T-helper 2 cell (primary cell): ENCODE measurements at places on chromosomes 2 and 18.
A peak's percentile ranks its signal among the peaks of the same experiment; 100 is the strongest.

DNA sequence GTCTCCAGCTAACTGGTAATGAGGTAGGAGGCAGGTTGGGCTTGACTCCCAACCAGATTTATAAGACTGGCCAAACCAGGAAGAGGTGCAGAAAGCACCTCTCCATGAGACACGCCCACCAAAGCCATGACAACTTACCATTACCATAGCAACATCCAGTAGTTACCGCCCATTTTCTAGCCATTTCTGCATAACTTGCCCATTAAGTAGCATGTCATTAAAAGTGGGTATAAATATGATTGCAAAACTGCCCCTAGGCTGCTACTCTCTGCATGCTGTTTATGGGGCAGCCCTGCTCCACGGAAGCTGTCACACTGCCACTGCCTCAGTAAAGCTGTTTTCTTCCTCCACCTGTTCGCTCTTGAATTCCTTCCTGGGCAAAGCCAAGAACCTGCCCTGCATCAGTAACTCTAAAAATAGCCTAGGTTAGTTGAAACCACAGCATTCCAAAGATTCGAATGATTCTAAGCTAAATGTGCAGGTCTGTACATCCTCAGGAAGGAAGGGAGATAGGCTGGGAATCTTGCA, 131.9 kb downstream of the ATL2 start:
- no peak for DNase-seq

- DNase-seq, result no peak
Measured at GRCh38 chr2:25692143-25692542, 18.8 kb upstream of the DTNB start.

DNA sequence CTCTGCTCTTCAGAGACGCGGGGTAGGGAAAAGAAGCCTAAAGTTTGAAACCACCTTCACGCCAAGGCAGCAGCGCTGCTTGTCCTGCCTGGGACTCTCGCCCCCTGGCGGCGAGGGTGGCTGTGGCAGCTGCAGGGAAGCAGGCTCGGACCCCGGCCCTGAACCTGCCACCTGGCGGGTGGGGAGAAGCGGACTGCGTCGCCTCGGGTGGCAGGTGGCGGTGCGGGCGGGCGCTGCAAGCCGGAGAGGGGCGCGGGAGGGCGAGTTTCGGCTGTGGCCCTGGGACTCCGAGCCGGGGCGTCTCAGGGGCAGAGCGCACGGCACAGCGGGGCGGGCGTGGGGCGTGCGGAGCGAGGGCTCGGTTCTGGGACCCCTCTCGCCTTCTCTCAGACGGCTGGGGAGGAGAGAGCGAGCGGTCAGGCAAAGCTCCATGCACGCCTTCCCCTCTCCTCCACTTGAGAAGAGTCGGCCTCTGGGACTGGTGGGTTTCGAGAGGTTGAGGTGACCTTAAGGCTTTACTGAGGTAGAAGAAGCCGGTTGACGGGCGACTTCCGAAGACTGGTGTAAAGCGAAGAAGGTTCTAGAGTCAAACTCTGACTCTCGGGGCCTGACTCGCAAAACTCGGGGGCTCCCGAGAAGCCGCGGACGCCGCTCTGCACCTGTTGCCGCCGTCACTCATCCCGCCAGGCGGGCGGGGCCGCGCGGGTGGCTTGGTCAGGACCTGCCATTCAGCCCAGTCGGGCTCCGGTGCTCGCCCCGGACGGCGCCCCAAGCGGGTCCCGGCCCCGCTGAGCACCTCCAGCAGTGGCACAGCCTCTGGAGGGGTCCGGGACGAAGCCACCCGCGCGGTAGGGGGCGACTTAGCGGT, 1.1 kb upstream of the BOLL start:
- peak; percentile 20 for DNase-seq

GRCh38 chr2:237858294-237859081, 935 bp upstream of the RAMP1 start:
- DNase-seq, result no peak

DNA sequence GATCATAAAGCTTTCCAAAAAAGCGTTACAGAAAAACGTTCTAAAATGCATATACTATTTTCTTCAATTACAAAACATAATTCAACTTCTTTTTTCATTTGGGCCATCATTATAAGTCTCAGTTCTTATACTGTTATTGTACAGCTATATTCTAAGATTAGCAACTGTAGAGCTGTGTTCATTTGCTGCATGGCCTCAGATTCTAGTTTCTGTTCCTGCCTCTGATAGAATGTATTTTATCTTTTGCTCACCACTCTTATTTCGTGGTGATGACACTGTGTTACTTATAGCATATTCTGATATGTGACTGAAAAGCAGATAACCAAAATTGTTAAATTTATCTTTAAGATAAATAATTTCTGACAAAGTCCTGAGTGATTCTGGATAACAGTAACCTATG, 67.2 kb downstream of the PTRHD1 start:
- no peak for DNase-seq

DNA sequence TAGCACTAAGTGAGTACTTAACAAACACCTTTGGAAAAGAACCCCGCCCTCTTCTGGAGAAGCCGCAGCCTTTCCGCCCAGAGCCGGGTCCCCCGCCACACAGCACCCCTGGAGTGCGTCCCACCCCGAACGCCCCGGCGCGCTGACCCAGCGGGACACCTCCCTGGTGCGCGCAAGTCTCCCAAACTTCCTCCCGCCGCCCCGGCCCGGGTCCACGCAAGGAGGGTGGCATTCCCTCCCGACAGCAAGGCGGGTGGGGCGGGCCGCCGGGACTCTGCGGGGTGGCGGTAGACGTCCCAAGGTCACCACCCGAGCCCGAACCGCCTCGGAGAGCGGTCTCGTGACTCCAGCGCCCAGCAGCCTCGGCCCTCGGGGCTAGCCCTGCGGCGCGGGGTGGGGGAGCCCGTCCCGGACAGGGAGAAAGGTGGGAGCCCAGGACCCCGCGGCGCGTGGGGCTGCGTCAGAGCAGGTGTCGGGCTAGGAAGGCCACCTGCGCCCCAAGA, 598 bp downstream of the CCDC93 start:
- peak; percentile 26 for DNase-seq

DNA sequence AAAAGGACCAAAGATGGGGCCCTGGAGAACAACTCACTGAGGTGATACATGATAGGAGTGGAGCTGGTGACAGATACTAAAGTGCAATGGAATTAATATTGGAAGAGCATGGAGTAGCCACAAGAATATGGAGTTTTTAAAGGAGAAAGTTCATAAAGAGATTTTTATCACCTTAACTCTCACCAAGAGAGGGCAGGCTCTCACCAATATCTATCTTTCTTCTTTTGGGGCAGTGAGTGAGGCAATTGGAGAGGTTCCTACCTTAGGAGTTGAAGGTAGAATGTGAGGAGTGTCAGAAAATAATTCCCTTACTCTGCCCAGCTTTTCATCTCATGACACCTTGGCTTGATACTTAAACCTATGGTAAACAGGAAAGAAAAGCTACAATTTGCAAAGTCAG, 233.7 kb upstream of the CWC22 start:
- DNase-seq, result no peak

GRCh38 chr2:74690571-74690970, 36.5 kb downstream of the SEMA4F start:
- DNase-seq, result no peak

DNA sequence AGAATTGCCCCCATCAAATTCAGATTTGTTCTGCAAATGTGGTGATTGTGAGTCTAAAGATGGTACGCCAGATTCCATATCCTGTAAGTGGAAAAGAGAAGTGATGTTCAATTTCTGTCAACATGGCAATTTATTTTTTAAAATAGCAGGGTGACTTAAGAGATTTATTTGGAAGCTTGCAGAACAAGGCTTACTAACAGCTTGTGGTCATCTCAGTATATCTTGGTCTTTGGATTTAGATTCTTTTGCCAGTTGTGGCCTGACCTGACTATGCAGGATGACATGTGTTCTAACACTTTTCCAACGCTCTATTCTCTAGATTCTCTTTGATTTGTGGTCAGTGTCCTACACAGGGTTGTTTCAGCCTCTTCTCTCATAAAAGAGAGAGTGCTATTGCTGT, 74.4 kb downstream of the MAP3K20 start:
- DNase-seq, result no peak

- DNase-seq, result no peak
Measured at GRCh38 chr2:68565858-68566257, 77.5 kb upstream of the PROKR1 start.

- no peak for DNase-seq
Measured at GRCh38 chr2:143759455-143759854, 630.2 kb downstream of the ARHGAP15 start.

DNA sequence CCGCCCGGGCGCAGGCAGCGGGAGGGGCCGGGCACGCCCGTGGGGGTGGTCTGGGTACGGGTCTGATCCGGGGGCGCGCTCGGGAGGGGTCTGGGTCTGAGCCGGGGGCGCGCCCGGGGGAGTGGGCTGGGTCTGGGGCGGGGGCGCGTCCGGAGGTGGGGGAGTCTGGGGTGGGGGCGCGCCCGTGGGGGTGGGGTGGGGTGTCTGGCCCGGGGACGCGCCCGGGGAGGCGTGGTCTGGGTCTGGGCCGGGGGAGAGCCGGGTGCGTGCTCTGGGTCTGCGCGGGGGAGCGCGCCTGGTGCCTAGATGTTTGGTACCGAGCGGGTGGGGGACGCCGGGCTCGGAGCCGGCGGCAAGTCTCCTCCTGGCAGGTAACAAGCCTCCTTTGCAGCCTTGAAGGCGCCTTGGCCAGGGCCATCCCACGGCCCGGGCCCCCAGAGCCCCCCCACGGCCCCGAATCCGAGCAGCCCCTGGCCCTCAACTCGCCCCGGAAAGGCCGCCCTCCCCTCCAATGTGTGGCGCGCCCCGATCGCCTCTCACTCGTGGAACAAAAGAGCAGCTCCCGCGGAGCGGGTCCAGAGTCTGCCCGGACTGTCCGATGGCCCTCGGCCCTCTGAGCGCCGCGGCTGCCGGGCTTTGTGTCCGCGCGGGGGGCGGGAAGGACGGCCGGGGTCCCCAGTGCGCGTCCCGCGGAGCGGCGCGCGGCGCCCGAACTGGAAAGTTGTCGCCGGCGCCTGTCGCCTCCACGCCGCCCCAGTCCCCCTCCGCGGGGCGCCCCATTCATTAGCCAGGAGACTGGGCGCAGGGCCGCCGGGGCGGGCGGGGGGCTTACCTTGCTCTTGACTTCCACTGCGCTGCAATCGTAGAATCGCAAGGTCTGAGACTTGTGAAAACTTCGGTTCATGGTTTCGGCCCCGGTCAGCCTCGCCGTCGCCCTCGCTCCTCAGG, 595 bp downstream of the PARD6G start:
- no peak for DNase-seq

- DNase-seq, result no peak
Measured at GRCh38 chr18:53948991-53949390, 275.5 kb downstream of the MBD2 start.

- DNase-seq, result no peak
Measured at GRCh38 chr2:153373510-153374279, 104.9 kb downstream of the RPRM start.

DNA sequence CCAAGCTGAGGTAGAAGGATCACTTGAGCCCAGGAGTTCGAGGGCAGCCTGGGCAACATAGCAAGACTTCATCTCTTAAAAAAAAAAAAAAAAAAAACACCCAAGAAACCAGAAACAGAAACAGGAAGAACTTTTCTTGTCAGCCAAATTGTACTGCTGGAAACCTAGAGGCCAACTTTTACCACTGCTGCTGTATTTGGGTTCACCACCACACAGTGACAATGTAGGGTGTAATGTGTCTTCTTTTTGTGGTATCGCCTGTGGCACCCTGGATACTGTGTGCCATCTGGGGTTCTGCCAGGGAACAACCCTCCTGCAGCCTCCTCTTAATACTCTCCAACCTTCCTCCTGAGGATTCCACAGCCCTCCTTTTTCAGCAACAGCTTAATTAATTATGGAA, 72.6 kb downstream of the STK39 start:
- no peak for DNase-seq

DNA sequence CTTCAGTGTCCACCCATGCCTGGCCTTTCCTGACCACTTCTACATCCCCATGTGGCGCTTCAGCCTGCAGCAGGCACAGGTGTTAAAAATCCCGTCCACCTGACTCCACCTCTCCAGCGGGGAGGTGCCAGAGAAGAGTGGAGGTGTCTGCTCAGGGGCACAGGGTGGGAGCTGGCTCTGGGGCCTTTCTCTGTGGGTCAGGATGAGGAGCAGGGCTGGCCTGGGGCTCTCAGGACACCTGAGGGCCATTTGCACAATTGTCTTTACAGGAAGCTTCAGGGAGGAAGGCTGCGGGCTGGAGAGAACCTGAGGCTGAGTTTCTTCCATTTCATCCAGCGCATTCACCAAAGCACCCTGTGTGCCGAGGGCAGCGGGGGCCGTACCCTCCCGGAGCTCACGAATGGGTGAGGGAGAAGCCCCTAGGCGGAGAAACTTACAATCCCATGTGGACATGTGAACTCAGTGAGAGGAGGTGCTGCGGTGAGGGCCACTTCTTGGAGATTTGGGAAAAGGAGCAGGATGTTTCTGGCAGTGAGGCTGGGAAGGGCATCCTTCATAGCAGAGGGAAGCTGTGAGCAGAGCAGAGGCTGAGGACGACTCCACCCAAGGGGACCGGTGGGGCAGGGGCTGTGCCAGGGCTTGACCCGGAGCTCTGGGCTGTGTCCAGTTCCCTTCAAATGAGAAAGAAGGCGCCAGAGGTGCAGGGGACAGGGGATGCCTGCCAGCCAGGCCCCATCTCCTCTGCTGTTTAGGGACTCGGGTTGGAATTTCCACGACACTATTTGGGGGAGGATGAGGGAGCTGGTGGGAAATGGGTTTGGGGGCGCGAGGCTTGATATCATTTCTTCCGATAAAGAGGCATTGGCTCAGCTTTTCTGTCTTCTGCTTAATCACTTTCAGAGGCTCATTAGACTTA, 155.2 kb upstream of the MYCN start:
- no peak for DNase-seq

- no peak for DNase-seq
Measured at GRCh38 chr2:71605173-71605641, 151.8 kb downstream of the DYSF start.

- DNase-seq, result no peak
Measured at GRCh38 chr2:55358451-55358850, 61.2 kb downstream of the CCDC88A start.

DNA sequence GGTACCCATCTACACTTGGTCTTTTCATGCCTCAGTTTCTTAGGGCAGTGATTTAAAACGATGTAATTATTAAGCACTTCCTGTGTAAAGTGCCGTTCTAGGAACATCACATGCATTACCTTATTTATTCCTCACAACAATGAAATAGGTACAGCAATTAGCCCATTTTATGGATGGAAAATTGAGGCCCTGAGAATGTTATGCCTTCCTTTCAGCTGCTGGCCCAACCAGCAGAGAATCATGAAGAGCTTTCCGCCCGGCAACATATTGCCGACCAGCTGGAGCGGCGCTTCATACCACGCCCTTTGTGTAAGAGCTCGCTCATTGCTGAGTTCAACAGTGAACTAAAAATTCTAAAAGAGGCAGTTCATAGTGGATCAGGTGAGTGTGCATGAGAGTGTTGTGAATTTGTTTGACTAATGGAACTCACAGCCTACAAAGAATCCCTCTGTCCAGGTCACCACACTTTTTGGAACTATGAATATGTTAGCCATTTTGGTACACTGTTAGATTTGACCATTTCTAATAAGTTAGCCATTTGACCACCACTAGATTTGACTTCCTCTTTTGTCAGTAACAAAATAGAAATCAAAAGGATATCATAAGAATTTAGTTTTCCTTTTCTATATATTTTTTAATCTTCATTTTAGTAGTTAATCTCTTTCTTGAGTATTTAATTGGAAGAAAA, 25.6 kb upstream of the RPE start:
- no peak for DNase-seq

GRCh38 chr2:9905413-9905812, 46.1 kb upstream of the GRHL1 start:
- no peak for DNase-seq
